Thymus (tissue), 14 donors: ENCODE measurements at places on chromosomes 2 and 18.

DNA sequence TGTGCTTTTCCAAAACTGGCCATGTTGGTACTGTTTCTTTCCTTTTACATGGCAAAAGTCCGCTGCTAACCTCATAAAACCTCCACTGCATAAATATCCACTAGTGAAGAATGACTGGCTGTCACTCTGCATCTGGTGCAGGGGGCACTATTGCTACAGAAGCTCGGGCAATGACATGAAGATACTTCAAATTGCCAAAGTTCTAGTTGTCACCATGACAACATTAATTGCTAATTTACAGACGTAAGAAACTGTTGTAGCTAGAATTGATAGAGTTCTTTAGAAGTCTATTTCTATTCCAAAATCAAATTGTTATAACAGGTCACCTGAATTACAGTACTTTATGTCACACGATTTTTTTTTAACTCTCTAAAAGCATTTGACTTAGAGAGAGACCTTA lies 845 bp downstream of the CFAP210 start:
- no peak for DNase-seq

DNA sequence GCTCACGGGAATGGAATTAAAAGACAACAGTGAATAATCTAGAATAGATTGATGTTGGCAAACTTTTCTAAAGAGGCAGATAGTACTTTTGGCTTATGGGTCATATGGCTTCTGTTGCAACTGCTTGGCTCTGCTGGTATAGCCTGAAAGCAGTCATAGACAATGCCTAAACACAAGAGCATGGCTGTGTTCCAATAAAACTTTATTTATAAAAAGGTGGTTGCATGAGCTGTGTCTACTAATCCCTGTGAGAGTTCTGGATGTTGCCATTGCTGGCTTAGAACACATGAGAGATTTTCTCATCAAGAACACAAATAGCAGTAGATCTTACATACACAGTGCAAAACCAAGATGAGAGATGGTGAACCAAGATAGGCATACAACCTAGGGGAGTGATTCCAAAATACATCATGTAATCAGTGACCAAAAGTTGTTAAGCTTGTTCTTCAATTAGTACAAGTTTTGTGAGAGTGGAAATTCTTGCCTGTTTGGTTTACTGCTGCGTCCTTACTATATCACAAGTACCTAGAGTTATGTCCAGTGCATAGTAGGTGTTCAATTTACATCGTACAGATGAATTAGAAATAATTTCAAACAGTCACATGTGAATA lies 380.0 kb downstream of the METTL4 start:
- DNase-seq = no peak

- no peak for DNase-seq
Observed at GRCh38 chr2:230872968-230873660, 8.4 kb downstream of the ITM2C start.

- DNase-seq = no peak
Observed at GRCh38 chr2:235432741-235433520, 60.9 kb upstream of the AGAP1 start.

DNA sequence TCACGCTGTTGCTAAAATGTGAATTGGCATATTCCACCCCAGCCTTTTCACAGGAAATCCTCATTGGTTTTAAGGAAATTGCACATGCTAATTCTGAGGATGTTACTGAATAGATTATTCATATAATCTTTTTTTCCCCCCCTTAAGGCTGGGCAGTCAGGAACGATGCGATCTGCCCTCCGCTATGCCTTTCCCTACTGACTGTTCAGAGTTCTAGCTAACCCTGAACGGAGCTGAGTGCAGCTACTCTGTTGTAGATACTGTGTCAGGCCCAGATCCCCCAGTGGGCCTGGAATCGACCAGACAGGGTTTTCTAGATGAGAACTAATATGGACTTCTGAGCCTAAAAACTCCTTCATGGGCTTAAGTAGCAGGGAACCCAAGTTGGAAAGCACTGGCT lies 192.2 kb downstream of the TCF4 start:
- no peak for DNase-seq

DNA sequence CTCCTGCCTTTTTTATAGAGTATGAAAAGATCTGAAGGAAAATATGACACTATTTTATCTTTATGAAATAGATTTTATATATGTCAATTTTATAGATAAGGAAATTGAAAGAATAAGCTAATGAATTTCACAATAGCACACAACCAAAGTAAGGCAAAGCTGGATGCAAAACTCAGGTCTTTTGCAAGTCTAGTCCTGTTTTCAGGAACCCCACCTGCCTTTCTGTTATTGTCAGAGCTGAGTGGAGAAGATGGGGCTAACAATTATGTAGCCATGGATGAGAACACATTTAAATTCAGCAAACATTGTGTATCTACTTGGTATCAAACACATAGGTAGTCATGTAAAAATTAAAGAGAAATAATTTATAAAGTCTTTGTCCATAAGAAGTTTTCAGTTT lies 161.5 kb upstream of the ZEB2 start:
- DNase-seq = no peak

GRCh38 chr2:178542161-178542560 lies 61.9 kb downstream of the PLEKHA3 start:
- no peak for DNase-seq

DNA sequence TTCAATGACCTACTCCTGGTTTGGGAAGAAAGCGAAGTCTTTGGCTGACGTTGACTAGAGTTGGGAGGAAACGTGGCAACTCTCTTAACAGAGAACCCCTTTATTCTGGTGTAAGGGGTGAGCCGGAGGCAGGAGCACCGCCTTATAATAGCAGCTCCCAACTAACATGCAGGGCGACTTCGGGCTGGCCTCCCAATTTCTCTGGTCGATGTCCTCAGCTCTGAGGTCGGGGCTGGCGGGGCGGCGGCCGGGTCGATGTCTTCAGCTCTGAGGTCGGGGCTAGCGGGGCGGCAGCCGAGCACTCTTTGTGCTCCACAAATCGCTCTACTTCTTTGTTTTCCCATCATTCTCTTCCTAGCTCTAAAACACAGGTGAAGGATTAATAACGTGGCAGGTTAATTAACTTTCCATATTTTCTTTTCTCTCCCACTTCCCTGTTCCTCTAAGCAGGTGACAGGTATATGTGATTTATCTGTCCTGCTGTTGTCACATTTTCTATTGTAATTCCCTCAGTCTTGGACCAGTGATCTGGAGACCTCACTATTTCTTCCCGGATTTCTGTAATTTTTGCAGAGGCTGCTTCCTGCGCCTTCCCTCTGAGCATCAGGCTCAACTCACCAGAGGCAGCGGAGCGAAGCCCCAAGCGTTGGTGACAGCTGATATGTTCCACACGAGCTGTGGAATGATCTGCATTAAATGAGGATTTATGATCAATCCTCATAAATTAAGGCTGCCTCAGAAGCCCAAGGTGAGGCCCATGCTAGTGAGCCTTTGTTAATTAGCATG lies 64.3 kb downstream of the ACKR3 start:
- DNase-seq = no peak

DNA sequence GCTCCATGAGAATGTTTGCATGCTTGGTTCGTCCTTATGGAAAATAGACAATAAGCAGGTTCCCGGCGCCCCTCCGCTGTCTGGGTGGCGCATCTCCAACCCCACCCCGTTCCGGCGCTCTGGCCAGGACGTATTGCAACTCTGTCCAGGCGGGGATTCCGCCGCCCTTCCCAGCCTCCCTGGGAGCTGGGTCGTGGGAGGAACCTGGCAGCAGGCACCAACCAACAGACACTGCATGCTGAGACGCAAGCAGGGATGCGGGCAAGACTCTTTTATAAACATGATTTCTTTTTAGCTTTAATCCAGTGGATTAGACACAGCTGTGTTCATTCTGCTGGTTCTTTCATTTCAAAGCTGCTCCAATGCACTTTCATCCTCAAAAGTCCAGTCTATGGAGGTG lies 240.2 kb downstream of the SH3BP4 start:
- DNase-seq = no peak

GRCh38 chr18:37582261-37582660 lies 16.7 kb upstream of the CELF4 start:
- no peak for DNase-seq

- DNase-seq = no peak
Observed at GRCh38 chr2:220224691-220225543, 597.5 kb downstream of the SLC4A3 start.

DNA sequence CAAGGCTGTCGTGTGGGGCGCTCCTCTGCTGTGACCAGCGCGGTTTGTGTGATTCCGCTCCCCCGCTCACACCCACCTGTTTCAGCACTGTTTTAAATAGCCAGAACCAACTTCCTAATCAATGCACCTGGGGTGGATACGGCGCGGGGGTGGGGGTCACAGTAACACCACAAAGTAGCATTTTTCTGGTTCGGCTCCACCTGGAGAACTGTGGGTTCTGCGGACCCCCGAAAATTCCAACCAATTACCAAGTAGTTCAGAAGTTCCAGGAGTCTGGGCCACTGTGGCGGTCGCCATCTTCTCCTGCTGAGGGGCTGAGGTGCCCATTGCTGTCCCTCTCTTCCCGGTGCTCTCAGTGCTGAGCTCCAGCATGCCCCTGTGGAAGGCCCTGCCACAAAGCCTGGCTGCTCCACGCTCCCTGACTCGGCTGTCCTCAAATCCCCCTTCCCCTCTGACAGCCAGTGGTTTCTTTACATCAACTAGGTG lies 79.4 kb downstream of the GFPT1 start:
- no peak for DNase-seq

- DNase-seq = no peak
Observed at GRCh38 chr2:20436716-20437470, 10.0 kb upstream of the RHOB start.

DNA sequence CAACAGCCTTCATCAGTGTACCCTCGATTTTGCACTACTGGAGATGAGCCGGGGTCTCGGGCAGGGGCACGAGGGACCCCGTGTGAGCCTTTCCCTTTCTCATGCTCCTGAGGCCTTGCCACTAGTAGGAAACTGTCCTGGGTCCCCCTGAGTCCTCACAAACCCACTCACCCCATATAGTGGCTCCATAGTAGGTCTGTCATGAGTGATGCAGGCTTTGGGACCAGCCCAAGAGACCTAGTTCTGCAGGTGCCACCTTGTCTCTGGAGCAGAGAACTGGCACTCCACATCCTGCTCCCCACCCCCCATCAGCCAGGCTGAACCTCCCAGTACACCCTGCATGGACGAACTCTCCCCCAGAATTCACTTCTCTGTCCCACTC lies 187.1 kb downstream of the SMAD7 start:
- DNase-seq = no peak

- DNase-seq = no peak
Observed at GRCh38 chr2:79833235-79833878, 320.5 kb downstream of the CTNNA2 start.

DNA sequence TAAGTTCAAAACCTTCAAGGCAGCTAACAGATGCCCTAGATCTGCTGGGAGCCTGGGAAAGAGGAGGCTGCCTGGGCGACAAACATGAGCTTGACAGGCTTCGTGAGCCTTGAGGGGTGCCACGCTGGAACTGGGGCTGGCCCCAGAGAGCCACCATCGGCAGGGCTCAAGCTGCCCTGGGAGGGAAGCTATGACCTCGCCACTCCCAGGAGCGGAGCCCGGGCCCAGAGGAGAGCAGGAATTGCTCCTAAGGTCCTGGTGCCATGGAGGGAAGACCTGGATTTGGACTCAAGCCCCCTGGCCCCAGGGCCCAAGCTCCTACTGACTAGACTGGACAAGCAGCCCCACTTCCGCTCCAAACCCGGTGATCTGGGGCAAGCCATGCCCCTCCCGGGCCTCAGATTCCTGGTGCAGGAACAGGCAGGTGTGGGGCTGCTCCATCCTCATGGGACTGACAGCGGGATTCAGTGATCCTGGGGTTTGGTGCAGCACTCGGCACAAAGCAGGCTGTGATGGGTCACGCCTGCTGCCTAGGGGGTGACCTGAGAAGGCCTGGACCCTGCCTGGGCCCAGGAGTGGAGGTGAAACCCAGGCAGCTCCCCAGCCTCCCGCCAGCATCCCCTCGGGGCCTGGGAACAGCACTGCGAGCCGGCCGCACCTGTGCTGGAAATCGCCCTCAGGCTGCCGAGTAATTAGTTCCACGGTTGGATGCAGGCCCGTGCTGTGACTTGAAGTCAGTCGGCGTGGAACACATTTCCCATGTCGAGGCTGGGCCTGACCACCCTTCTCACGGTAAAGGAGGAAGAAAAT lies 246.9 kb downstream of the NDUFA10 start:
- DNase-seq = no peak

DNA sequence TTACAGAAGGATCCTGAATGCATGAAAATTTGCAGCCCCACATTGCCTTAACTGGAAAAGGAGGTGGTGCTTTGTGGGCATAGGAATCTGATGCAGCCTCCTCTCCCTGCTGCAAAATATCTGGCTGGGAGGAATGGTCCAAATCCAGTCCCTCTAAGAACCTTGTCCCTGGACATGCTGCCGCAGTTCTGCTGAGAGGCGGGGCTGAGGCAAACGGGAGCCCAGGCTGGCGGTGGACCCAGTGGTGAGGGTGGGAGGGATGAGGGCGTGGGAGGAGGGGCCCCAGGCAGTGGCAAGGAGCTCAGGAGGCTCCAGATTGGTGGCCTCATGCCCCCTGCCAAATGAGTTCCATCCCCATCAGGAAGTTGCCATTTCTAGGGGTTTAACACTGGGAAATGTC lies 36.2 kb downstream of the ZAP70 start:
- no peak for DNase-seq

GRCh38 chr18:22211657-22212056 lies 42.3 kb downstream of the GATA6 start:
- no peak for DNase-seq

DNA sequence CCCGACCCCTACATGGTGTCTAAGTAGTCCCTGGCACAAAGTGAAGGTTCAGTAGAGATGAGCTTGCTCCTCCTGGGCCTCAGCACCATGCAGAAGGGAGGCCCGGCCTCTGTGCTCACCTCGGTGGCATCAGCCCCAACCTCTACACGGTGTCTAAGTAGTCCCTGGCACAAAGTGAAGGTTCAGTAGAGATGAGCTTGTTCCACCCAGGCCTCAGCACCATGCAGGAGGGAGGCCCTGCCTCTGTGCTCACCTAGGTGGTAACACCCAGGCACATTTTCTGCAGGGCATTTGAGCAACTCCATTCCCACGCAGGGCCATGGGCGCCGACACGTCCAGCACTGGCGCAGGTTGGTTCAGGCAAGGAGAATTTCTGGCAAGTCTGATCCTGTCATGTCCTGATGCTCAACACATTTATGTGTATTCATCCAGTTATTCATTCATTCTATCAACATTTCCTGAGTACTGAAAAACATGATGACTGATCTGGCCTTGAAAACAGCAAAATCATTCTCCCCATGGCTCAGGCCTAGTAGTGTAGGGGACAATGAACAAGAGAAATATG lies 408.2 kb upstream of the MYT1L start:
- DNase-seq = no peak

GRCh38 chr2:173355132-173355865 lies 627 bp downstream of the CDCA7 start:
- peak; percentile 34 for DNase-seq

DNA sequence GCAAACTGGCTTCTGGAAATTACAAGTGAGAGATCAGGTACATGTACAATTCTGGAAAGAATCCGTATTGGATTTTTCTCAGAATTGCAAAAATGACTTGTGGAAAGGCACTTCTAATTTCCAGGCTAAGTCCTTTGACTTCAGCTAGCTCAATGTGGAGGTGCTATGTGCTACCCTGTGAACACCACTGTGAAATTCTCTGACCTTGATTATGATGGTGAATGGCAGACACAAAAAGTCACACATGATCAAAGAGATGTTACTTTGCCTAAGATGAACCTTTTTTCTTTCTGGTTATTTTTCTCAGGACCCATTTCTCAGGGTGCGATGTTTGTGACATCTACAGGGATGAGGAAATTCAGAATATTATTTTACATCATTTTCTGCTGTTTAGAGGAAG lies 856.6 kb upstream of the VRK2 start:
- peak; percentile 8 for DNase-seq
